ENCODE measurements at places on chromosomes 4 and X. TPM values are rescaled to one million over a fixed set of nuclear protein-coding genes. Genes with fewer than 3 reads are reported as not detected.

DNA sequence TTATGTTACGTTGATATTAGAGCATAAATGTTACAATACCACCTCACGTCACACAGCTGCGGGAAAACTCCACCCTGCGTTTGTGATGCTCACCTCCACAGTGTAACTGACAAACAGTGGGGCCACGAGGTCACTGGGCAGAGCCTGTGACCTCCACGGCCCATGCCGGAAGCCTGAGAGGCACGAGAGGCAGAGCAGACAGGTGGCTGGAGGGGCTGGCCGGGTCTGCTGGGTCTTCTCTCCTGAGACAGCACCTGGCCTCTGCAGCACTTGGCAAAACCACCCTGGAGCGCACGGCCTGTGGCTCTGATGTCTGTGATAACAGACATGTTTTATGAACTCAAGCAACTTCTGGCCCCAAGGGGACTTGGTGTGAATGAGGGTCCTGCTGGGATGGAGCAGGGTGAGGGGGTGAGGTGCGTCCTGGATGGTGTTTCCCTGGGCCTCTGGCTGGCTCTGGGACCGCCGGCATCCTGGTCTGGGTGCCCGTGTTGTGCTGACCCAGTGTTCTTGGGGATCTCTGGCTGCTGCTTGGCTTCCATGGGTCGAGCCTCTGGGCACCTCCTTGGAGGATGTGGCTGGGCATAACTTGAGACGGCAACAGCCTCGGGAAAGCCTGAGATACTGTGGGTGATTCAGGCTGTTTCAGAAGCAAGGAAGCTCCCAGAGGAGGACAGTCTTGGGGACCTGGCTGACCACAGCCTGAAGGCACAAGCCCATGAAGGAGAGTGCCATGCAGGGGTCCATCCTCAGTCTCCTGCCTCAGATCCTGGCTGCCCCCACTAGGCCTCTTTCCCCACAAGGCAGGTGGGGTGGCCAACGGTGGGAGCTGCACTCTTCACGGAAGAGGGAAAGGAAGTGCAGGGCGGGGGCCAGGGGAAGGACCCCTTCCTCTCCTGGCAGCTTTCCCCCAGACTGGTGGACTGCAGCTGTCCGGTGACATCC, 19.7 kb downstream of the RNF212 start:
- H3K36me3 ChIP-seq: no peaks in the 10 kb centered on the region
- H3K27ac ChIP-seq: no peak overlapping the region
- DNase-seq: no peak
- no peaks in the 10 kb centered on the region for H3K4me1 ChIP-seq
- H3K27me3 ChIP-seq: no peaks in the 10 kb centered on the region

GRCh38 chrX:72351606-72352334, 46.1 kb upstream of the CITED1 start:
- H3K4me1 ChIP-seq: no peaks in the 10 kb centered on the region
- DNase-seq: no peak
- no peak overlapping the region for H3K4me3 ChIP-seq
- H3K36me3 ChIP-seq: no peaks in the 10 kb centered on the region
- no peaks in the 10 kb centered on the region for H3K27me3 ChIP-seq

- H3K36me3 ChIP-seq: no peaks in the 10 kb centered on the region
- no peak for DNase-seq
- no peak overlapping the region for H3K4me3 ChIP-seq
- H3K27me3 ChIP-seq: no peaks in the 10 kb centered on the region
- no peak overlapping the region for H3K27ac ChIP-seq
These were observed 127.4 kb upstream of the SFRP2 start for GRCh38 chr4:153916273-153916755.

- H3K27ac ChIP-seq: no peak overlapping the region
- no peak for DNase-seq
- no peak overlapping the region for H3K4me3 ChIP-seq
- H3K27me3 ChIP-seq: no peaks in the 10 kb centered on the region
- no peaks in the 10 kb centered on the region for H3K4me1 ChIP-seq
- H3K36me3 ChIP-seq: peaks cover 3% of the 10 kb centered on the region
These were observed 67.4 kb downstream of the MANBA start for GRCh38 chr4:102693262-102693850.

MAOA gene
- total RNA-seq: not detected

ZXDA gene
- total RNA-seq: 12.6 TPM
